ENCODE measurements at places on chromosomes 6 and 20. TPM values are rescaled to one million over a fixed set of nuclear protein-coding genes. Genes with fewer than 3 reads are reported as not detected.

TMC2 gene
- total RNA-seq = not detected

DNA sequence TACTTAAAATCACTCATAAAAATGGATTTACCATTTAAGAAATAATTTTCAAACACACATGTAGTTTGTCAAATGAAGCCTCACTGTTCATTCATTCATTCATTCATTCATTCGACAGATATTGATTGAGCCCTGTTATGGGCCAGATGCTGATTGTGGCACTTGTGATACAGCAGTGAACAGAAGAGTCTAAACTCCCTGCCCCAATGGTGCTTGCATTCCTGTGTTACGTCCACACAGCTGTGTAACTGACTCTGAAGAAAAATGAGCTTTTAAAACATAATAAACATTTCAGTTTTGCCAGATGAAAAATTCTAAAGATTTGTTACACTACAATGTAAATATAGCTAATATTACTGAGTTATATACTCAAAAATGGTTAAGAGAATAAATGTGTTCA lies 46.2 kb downstream of the BACH2 start:
- no peaks in the 10 kb centered on the region for H3K27me3 ChIP-seq
- DNase-seq = no peak
- H3K4me1 ChIP-seq = peaks cover 14% of the 10 kb centered on the region
- H3K4me3 ChIP-seq = no peak overlapping the region

DNA sequence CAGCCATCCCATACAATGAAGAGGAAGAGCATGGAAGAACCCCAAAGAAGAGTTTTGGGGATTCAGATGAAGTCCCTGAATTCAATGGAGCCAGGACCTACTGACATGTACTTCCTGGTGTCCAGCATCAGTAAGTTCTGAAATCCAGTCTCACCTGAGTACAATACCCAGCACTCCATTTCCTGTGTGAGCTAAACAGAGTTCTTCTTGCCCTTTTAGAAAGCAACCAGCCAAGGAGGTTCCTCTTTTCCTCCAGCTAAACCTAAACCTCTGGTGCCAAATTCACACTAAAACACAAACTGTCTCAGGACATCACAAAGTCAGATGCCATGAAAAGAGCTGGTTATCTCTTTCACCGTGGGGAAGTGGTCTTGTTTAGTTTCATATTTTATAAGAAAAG lies 71.5 kb downstream of the PKHD1 start:
- DNase-seq = no peak
- no peak overlapping the region for H3K4me3 ChIP-seq
- no peaks in the 10 kb centered on the region for H3K27me3 ChIP-seq
- no peaks in the 10 kb centered on the region for H3K4me1 ChIP-seq

- no peak for DNase-seq
- no peaks in the 10 kb centered on the region for H3K4me1 ChIP-seq
- H3K27ac ChIP-seq = no peak overlapping the region
- no peak overlapping the region for H3K4me3 ChIP-seq
Observed at GRCh38 chr6:161189891-161190290, 84.0 kb downstream of the AGPAT4 start.

RAET1G gene
- total RNA-seq = not detected

GRCh38 chr20:53598140-53599043 lies 4.8 kb upstream of the ZNF217 start:
- no peak overlapping the region for H3K4me3 ChIP-seq
- H3K4me1 ChIP-seq = peaks cover 4% of the 10 kb centered on the region
- DNase-seq = no peak
- no peak overlapping the region for H3K27ac ChIP-seq
- H3K27me3 ChIP-seq = no peaks in the 10 kb centered on the region
- no peaks in the 10 kb centered on the region for H3K36me3 ChIP-seq
